Tibial artery (tissue), 4 donors: ENCODE measurements at places on chromosomes 5 and 9.

DNA sequence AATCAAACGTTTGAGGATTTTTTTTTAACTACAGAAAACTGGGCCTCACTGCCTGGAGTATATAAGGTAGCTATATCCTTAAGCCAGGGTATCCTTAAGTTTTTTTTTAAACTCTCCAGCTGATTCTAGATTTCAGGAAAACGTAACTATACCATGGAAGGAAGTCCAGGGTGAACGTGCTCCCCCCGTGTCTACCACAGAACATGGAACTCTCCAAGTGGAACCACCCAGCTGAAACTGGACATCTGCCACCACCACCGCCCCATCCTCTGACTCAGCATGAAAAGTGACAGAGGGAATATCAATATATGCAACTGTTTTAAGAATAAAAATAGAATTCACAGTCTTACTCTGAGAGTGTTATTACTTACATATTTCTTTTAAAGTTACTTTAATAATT lies 61.3 kb downstream of the DROSHA start:
- H3K27ac ChIP-seq, result no peak overlapping the region
- no peak overlapping the region for H3K4me3 ChIP-seq
- H3K36me3 ChIP-seq, result peaks cover 30% of the 10 kb centered on the region

- DNase-seq, result no peak
- no peaks in the 10 kb centered on the region for H3K4me1 ChIP-seq
- no peak overlapping the region for H3K4me3 ChIP-seq
- no peaks in the 10 kb centered on the region for H3K36me3 ChIP-seq
- H3K27ac ChIP-seq, result peak overlapping the region; percentile 22
- H3K27me3 ChIP-seq, result no peaks in the 10 kb centered on the region
These were observed 163.9 kb downstream of the ARRDC3 start for GRCh38 chr5:91219091-91219802.

- no peak overlapping the region for H3K4me3 ChIP-seq
- H3K36me3 ChIP-seq, result no peaks in the 10 kb centered on the region
- peaks cover 11% of the 10 kb centered on the region for H3K4me1 ChIP-seq
- DNase-seq, result no peak
- H3K27ac ChIP-seq, result no peak overlapping the region
These were observed 35.9 kb upstream of the GAS1 start for GRCh38 chr9:86983249-86983619.

GRCh38 chr9:131062969-131063368 lies 33.4 kb upstream of the AIF1L start:
- DNase-seq, result no peak
- no peak overlapping the region for H3K4me3 ChIP-seq

DNA sequence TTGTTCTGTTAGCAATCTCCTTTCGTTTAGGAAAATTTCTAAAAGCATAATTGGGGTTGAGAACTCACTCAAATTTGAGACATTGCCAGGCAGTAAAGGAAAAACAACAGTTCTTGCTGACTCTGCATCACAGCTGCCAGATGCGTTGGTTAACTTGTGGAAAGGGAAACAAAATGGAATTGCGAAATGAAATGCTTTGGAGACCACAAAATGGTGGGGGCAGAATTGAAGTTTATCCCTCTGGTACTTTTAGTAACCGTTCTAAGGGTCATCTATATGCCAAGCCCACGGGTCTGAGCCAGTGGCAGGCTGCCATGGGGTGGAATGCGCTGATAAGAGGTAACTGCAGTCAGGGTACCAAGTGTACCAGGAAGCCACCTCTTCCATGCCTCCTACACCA lies 28.6 kb upstream of the SELENOP start:
- H3K27me3 ChIP-seq, result no peaks in the 10 kb centered on the region
- H3K4me3 ChIP-seq, result no peak overlapping the region
- peak overlapping the region; percentile 39 for H3K27ac ChIP-seq
- DNase-seq, result peak; percentile 81
- peaks cover 30% of the 10 kb centered on the region for H3K4me1 ChIP-seq

GRCh38 chr5:176700239-176700847 lies 53.1 kb downstream of the TSPAN17 start:
- no peak for DNase-seq
- H3K36me3 ChIP-seq, result no peaks in the 10 kb centered on the region
- no peak overlapping the region for H3K4me3 ChIP-seq
- no peak overlapping the region for H3K27ac ChIP-seq

GRCh38 chr5:5078009-5078897 lies 61.9 kb upstream of the ADAMTS16 start:
- H3K36me3 ChIP-seq, result no peaks in the 10 kb centered on the region
- H3K27me3 ChIP-seq, result no peaks in the 10 kb centered on the region
- DNase-seq, result no peak

DNA sequence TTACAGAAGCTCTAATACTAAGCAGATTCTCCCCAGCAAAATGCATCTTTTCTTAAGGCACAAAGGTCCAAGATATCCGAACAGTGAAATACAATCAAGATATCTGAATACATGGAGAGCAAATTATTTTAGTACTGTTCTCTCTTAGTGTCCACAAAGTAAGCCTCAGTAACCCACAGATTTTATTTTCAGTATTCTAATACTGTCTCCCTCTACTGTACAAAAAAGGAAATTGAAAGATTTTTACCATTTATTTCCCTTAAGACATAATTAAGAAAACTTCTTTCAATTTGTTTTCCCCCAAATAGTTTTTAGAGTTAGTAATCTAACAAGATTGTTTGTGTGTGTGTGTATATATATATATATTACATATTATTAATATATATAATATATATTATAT lies 24.7 kb upstream of the NOL6 start:
- H3K27me3 ChIP-seq, result no peaks in the 10 kb centered on the region
- no peaks in the 10 kb centered on the region for H3K36me3 ChIP-seq
- H3K4me3 ChIP-seq, result no peak overlapping the region

GRCh38 chr9:4172731-4173130 lies 127.1 kb downstream of the GLIS3 start:
- no peaks in the 10 kb centered on the region for H3K27me3 ChIP-seq
- peaks cover 17% of the 10 kb centered on the region for H3K4me1 ChIP-seq
- no peaks in the 10 kb centered on the region for H3K36me3 ChIP-seq
- no peak for DNase-seq
- no peak overlapping the region for H3K27ac ChIP-seq
- no peak overlapping the region for H3K4me3 ChIP-seq

- no peak overlapping the region for H3K27ac ChIP-seq
- no peaks in the 10 kb centered on the region for H3K4me1 ChIP-seq
- DNase-seq, result no peak
These were observed 32.2 kb downstream of the POLR1E start for GRCh38 chr9:37517923-37518322.

GRCh38 chr5:83428126-83428525 lies 43.4 kb upstream of the VCAN start:
- DNase-seq, result no peak
- H3K4me1 ChIP-seq, result no peaks in the 10 kb centered on the region
- no peaks in the 10 kb centered on the region for H3K27me3 ChIP-seq
- H3K36me3 ChIP-seq, result no peaks in the 10 kb centered on the region

- peaks cover 3% of the 10 kb centered on the region for H3K27me3 ChIP-seq
- no peak overlapping the region for H3K27ac ChIP-seq
- no peaks in the 10 kb centered on the region for H3K36me3 ChIP-seq
- H3K4me3 ChIP-seq, result no peak overlapping the region
- H3K4me1 ChIP-seq, result no peaks in the 10 kb centered on the region
These were observed 35.4 kb downstream of the SH3GL2 start for GRCh38 chr9:17614250-17614649.

DNA sequence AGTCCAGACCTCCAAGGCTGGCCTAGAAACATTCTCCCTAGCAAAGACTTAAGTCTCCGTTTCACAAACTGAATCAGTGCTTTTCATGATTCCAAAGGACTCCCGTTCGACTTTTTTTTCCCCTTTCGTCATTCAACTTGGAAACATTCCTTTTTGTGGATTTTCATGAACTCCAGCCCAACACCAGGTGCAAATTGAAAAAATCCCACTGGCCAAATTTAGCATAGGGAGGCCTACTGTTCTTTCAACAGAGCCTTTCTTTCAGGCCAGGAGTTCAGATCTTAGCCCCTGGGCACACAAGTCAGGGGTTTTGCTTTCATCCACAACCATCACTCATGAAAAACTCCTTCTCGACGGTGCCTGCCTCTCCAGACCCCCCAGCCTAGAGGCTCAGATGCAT lies 285.3 kb downstream of the PIK3R1 start:
- no peaks in the 10 kb centered on the region for H3K36me3 ChIP-seq
- H3K4me3 ChIP-seq, result no peak overlapping the region
- H3K27ac ChIP-seq, result no peak overlapping the region
- H3K4me1 ChIP-seq, result peaks cover 5% of the 10 kb centered on the region
- no peaks in the 10 kb centered on the region for H3K27me3 ChIP-seq
- no peak for DNase-seq

DNA sequence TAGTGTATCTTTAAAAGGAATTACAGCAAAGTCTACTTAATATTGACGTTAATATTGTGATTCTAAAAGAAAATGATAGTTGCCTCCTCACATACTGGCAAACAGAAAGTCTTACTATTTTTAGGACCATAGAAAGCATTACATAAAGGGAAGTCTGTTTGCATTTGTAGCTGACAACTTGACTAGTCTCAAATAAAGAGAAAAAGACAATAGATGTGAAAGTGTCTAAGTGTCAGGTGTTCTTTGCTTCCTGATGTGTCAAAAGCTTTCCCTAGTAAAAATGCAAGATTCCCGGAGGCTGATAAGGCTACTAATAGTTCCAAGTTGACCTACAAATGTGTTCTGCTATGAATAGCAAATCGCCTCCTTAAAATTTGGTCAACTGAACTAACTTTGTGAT lies 259.7 kb downstream of the CDH10 start:
- H3K4me3 ChIP-seq, result no peak overlapping the region
- no peaks in the 10 kb centered on the region for H3K36me3 ChIP-seq
- H3K27me3 ChIP-seq, result no peaks in the 10 kb centered on the region
- no peak overlapping the region for H3K27ac ChIP-seq

GRCh38 chr5:108634010-108634616 lies 113.6 kb upstream of the FER start:
- no peaks in the 10 kb centered on the region for H3K27me3 ChIP-seq
- H3K4me3 ChIP-seq, result no peak overlapping the region
- H3K36me3 ChIP-seq, result no peaks in the 10 kb centered on the region
- H3K4me1 ChIP-seq, result no peaks in the 10 kb centered on the region

DNA sequence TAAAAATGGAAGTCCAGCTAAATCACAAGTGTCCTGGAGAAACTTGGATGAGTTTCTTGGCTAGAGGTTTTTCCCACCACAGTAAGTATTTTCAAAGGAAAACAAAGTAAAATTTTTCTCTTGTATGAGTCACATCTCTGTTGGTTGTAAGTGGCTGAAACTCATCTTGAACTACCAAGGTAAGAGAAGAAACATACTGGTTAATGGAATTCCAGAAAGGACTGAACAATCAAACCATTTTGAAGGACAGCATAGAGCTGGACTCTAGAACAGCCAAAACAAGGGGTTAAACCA lies 102.8 kb upstream of the CDKN2B start:
- H3K27me3 ChIP-seq, result no peaks in the 10 kb centered on the region
- H3K36me3 ChIP-seq, result no peaks in the 10 kb centered on the region
- H3K27ac ChIP-seq, result no peak overlapping the region
- H3K4me1 ChIP-seq, result no peaks in the 10 kb centered on the region
- DNase-seq, result no peak

DNA sequence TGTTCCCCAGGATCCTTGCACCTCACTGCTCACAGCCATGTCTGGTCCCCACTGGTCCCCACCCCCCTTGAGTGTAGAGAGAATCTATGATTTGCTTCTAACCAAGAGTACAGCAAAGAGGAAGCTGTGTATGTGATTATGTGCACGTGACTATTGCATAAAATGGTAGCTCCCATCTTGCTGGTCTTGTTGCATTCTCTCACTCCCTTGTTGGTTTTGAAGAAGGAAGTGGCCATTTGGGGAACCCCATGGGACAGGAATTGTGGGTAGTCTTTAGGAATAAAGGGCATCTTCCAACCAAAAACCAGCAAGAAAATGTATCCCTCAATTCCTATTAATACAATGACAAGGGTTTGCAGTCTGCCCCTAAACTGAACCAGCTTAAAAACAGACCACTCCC lies 5.2 kb upstream of the FCN2 start:
- H3K27ac ChIP-seq, result no peak overlapping the region
- no peak overlapping the region for H3K4me3 ChIP-seq
- peaks cover 15% of the 10 kb centered on the region for H3K27me3 ChIP-seq
- no peaks in the 10 kb centered on the region for H3K4me1 ChIP-seq

GRCh38 chr5:135457424-135458071 lies 5.4 kb upstream of the TIFAB start:
- no peaks in the 10 kb centered on the region for H3K27me3 ChIP-seq
- peak; percentile 72 for DNase-seq
- no peak overlapping the region for H3K27ac ChIP-seq
- peaks cover 15% of the 10 kb centered on the region for H3K4me1 ChIP-seq

GRCh38 chr9:125511789-125512660 lies 195.0 kb downstream of the MAPKAP1 start:
- no peak for DNase-seq
- H3K27ac ChIP-seq, result no peak overlapping the region
- no peaks in the 10 kb centered on the region for H3K27me3 ChIP-seq
- peaks cover 3% of the 10 kb centered on the region for H3K4me1 ChIP-seq

GRCh38 chr9:4922730-4923129 lies 62.3 kb upstream of the JAK2 start:
- H3K27ac ChIP-seq, result peak overlapping the region; percentile 77
- H3K4me3 ChIP-seq, result no peak overlapping the region
- DNase-seq, result no peak
- peaks cover 21% of the 10 kb centered on the region for H3K4me1 ChIP-seq
